ENCODE measurements at places on chromosomes 7 and 10.

DNA sequence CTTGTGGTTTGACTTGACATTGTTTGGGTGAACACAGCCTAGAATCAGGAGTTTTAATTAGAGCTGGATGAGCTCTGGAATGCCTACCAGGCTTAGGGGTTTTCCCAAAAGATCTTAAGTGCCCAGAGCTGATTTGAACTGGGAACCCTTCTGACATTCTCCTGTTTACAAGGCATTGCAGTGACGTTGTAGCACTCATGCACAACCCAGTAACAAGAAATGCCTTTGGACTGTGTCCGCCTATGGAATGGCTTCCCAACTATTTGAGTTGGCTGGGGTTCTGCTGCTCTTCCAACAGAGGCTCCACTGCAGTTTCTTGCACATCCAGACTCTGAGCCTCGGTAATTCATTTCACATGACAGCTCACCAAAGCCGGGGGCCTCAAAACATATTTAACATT lies 76.7 kb upstream of the MKX start:
- no peak for DNase-seq

DNA sequence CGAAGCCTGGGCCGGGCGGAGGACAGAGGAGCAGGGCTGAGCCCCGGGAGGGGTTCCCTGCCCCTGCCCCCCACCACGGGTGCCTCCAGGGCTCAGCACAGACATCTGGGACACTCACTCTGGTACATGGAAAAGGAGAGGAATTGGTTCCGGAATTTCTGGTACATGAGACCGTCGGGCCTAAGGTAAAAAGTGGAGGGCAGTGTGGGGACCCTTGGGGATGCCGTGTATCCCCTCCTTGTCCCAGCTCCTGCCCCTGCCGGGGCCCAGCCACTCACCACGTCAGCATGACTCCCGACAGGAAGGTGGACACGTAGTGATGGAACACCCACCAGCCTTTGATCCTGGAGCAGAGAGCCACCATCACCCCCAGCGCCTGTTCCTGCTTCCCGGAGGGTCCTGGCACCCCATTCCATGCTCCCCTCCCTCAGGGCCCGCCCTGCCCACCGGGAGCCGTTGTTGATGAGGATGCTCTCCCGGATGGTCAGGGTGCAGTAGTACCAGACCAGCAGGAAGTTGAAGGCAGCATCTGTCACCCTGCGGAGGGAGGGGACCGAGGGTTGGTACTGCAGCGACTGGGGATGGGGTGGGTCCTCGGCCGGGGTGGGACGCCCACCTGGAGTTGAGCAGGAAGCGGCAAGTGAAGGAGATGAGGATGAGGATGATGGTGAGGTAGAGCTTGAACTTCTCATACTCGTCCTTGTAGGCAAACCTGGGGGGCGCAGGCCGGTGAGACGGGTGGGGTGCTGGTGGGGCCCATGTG lies 6.4 kb downstream of the TMEM120A start:
- DNase-seq = peak; percentile 28

DNA sequence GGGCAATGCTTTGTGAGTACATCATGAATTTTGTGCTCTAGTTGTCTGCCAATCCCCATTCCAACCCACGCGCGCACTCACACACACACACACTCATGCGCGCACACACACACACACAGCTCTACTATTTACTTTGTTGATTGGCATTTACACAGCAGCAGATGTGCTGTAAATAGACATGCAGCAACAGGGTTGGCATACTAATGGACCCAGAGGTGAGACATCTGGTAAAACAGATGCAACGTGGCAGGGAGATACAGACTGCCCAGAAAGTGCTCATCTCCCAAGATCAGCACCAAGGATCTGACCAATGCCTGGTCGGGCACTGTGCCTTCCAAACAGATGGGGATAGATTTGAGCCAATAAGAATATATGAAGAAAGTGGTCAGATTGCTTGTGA lies 873.0 kb downstream of the SORCS3 start:
- DNase-seq = no peak

- DNase-seq = no peak
Measured at GRCh38 chr7:13851736-13852135, 137.7 kb downstream of the ETV1 start.

DNA sequence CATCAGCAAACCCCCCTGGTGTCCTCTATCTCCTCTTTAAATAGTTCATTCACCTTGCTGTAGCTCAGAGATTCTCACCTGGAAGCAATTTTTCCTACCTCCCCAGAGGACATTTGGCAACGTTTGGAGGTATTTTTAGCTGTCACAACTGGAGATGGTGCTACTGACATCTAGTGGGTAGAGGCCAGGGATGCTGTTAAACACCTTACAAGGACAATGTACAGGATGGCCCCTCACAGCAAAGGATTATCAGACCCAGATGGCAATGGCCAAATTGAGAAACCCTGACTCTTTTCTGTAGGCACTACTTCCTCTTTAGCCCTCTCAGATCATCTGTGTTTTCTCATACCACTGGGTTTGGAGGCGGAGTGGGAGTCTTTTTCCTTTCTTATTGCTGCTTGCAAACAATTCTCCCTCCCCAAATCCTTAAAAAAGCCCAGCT lies 13.2 kb upstream of the TRA2A start:
- DNase-seq = no peak

GRCh38 chr7:43018446-43018845 lies 86.3 kb downstream of the MRPL32 start:
- no peak for DNase-seq

DNA sequence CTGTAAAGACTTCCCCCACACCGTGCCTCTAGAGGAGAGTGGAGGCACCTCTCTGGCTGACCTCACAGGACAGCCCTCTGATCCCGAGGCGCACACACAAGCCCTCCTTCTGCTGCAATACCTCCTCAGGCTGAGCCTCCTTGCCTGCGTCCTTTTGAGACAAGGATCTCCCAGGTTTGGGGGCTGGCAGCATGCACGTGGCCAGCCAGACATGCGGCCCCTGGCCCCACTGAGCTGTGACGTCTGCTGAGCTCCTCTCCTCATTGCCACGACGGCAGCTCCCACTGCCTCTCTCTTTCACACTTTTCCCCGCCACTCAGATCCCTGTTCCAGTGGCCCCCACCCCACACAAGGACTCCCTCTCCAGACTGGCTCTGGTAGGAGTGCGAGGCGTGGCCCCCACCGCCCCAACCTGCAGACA lies 12.2 kb upstream of the DNAAF5 start:
- DNase-seq = no peak

GRCh38 chr7:26155531-26156375 lies 3.8 kb downstream of the NFE2L3 start:
- no peak for DNase-seq

GRCh38 chr7:100472854-100473499 lies 6.0 kb downstream of the TSC22D4 start:
- DNase-seq = peak; percentile 45

DNA sequence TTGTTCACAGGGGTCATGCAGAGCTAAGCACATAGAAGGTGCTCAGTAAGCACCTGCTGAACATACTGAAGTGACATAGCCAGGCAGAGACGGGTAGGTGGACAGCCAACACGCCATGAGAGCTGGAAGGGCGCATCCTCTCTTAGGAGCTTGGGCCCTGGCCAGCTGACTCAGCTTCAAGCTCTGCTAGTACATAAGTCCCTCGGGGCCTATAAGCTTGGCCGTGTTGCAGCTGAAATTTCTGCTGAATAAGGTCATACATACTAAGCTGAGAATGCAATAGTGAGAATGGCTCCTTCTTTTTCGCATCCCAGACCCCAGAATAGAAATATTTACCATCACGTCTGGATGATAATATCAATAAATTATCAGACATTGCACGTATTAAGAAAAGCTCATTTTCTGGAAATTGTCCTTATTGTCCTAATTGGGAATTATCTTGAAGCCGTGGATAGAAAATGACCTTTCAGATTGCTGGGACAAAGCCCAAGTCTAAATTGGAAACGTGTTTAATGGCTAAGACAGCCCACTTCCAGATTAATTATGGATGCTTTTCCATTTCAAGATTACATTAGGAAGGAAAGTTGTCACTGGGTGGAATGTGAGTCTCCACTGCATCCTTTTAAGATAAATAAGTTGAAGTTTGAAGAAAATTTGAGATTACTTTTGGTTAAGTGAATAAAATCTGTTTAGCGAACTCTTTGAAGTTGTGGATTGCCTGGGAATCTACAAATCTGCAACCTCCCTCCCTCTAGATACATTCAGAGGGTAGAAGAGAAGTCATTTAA lies 287.1 kb upstream of the C7orf33 start:
- DNase-seq = peak; percentile 88

- DNase-seq = no peak
Measured at GRCh38 chr7:23956772-23957576, 247.0 kb downstream of the STK31 start.

- DNase-seq = peak; percentile 52
Measured at GRCh38 chr10:15370212-15370855, 755 bp downstream of the FAM171A1 start.

DNA sequence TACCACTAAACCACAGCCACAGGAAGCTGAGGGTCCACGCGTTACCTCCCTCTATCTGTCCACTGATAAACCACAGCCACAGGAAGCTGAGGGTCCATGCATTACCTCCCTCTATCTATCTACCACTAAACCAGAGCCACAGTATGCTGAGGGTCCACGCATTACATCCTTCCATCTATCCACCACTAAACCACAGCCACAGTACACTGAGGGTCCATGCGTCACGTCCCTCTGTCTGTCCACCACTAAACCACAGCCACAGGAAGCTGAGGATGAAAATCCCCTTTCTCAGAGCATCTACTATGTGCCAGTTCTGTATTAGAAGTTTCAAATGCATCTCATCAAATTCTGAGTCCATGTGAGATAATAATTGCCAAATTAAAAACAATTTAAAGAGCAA lies 589.3 kb downstream of the DNAJB6 start:
- no peak for DNase-seq

GRCh38 chr10:30172673-30173072 lies 113.3 kb upstream of the JCAD start:
- no peak for DNase-seq

- DNase-seq = no peak
Measured at GRCh38 chr10:24908793-24909423, 43.5 kb downstream of the PRTFDC1 start.
